Karpas-422 (cell line): ENCODE measurements at places on chromosomes 3 and 15.

- DNase-seq = no peak
Measured at GRCh38 chr3:88142094-88142624, 7.6 kb upstream of the C3orf38 start.

GRCh38 chr3:52302426-52303145 lies 13.5 kb upstream of the DNAH1 start:
- DNase-seq = peak; percentile 59

DNA sequence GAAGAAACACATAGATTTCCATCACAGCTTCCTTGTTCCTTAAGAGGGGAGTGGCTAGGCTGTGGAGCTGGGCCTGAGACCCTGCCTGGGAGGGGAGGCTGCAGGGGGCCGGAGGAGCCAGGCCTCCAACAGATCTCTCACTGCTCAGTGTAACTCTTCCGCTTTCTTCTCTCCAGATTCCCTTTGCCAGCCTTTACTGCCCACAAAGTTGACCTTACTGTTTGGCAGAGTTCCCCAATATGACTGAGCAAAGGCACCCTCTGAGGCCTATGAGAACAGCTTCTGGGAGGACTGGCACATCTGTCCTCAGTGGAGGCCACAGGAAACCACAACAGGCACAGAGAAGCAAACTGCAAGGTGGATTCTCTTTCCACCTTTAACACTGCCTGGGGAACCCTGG lies 38.1 kb downstream of the SLCO2A1 start:
- no peak for DNase-seq

- no peak for DNase-seq
Measured at GRCh38 chr3:191139736-191140135, 59.3 kb upstream of the OSTN start.

DNA sequence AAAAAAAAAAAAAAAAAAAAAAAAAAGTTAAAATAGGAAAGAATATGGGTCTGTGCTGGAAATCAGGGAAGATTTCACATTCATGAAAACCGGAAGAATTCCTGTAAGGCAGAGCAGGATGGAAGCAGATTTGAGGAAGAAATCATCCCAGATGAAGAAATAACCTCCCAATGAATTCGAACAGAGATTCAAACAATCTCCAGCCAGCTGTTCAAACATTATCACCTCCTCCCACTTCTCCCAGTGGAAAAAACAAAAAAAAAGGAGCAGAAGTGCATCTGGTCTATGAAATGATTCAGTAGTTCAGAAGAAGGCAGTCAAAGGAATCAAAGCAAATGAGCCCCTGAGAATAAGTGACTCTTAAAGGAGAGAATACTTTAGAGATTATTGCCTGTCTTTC lies 33.1 kb downstream of the CP start:
- DNase-seq = no peak

DNA sequence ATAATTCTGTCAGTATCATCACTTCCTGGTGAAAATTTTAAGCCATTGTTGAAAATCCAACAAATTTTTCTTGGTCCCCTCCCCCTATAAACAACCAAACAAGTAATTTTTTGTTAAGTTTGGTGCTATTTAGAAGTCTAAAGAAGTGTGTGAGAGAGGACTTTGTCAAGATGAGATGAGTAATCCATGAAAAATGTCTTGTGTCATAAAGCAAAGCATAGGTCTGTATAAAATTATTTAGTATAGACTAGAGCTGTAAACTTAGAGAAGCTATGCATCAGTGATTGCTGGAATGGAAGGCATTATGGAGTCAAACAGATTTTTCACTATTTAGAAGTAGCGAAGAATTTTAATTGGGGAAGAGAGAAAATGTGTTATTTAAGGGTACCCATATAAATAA lies 31.4 kb downstream of the MAPK6 start:
- no peak for DNase-seq

DNA sequence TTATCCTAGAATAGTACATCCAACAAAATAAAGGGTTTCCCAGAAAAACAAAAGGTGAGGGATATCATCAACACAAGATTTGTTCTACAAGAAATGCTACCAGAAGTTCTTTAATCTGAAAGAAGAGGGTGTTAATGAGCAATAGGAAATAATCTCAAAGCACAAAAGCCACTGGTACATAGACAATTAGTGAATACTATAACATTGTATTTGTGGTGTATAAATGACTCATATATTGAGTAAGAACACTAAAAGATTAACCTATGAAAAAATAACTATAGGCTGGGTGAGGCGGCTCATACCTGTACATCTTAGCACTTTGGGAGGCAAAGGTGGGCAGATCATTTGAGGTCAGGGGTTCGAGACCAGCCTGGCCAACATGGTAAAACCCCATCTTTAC lies 210.2 kb upstream of the SLITRK3 start:
- no peak for DNase-seq

DNA sequence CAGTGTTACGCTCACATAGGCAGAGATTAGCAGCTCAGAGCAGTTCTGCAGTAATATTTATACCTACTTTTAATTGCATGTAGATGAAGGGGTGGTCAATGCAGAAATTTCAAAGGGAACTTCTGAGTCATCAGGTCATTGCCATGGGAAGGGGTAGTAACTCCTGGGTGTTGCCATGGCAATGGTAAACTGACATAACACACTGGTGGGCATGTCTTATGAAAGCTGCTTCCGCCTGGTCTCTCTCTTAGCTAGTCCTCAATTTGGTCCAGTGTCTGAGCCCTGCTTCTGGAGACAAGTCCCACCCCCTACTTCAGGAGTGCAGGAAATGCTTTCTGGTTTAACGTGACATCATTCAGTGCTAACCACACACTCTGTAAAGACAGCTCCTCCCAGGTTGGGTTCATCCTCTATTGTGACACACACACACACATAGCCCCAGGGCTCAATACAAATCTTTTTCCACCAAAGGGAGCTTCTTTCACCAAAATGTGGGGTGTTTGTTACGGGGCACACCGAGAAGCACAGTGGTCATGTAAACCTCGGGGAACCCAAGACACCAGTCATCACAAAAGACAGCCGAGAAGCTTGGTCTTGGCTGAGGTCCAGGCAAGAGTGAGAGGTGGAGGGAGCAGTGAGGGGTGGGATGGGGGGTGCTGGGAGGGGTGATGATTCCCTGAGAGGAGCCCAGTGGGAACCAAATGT lies 74.5 kb downstream of the TLE3 start:
- DNase-seq = peak; percentile 73

GRCh38 chr3:161343986-161344385 lies 27.3 kb downstream of the SPTSSB start:
- no peak for DNase-seq

- peak; percentile 67 for DNase-seq
Measured at GRCh38 chr15:41935566-41936020, 36.8 kb downstream of the EHD4 start.

DNA sequence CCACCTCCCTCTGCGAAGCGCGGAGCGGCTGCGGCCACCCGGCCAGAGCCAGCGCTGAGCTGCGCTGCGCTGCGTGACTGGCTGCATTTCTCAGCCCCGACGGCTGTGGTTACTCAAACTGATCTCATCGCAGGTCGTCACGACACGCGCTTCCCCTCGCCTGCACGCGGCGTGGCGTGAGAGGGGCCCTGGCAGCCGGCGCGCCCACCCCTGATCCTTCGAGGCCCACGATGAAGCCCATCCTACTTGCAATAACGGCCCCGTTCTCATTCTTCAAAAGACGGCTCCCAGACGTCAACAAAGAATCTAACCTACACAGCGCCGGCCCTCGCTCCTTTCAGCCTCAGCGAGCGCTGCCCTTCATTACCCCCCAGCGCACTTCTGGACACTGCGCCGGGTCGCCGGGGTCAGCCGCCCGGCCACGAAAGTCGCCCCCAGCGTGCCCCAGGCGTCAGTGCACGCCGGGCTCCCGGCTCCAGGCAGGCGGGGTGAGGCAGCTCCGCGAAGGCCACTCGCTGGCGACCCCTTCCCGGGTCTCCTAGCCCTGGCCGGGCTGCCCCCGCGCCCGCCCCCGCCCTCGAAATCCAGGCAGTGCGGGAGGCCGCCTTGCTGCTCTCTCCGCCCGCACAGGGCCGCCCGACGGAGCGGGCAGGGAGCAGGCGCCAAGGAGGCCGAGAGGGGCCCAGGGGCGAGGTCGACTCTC lies 9.9 kb upstream of the LEKR1 start:
- no peak for DNase-seq

- DNase-seq = no peak
Measured at GRCh38 chr15:20280933-20281463, 260.6 kb downstream of the GOLGA6L6 start.
